ENCODE measurements at places on chromosomes 4 and X. TPM values are rescaled to one million over a fixed set of nuclear protein-coding genes. Genes with fewer than 3 reads are reported as not detected.

Gene ART3
- total RNA-seq: not detected

Gene INPP4B
- 51.5 TPM for total RNA-seq

Gene C4orf51
- not detected for total RNA-seq

Gene DNAAF6
- not detected for total RNA-seq

Gene TREX2
- not detected for total RNA-seq

Gene TADA2B
- 14.1 TPM for total RNA-seq

Gene KLB
- total RNA-seq: not detected

DNA sequence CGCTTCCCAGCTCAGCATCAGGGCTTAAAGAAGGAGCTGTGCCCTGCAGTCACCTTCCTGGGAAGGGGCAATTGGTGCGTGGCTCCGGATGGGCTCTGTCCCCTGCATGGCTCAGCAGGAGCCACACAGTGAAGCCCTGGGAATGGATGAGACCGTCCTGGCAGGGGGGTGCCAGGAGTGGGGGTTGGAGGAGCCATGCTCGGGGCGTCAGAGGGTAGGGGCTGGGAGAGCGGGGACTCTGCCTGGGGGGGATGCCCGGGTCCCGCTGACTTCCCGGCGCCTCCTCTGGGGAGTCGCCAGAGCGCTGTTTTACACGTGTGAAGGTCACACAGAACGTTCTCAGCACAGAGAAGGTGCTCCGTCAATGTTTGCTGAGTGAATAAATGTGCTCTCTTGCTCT is 184.1 kb downstream of the AFAP1 start:
- DNase-seq: no peak

- no peak for DNase-seq
These were observed 86.3 kb downstream of the SMARCA5 start for GRCh38 chr4:143599827-143600226.

DNA sequence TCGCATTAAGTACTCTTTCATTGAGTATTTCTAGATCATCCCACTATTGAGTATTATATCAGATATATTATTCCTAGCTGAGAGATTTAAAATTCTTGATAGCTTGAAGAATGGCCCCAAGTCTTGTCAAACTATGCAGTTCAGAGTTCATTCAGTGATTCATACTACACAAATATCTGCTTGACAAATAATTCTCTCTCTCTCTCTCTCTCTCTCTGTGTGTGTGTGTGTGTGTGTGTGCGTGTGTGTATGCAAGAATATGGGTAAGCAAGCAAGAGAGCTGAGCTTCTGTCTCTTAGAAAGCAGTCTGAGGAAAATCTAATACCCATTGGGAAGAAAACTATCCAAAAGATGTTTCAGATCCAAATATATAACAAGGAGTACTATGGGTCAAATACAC is 142.0 kb downstream of the SLC10A7 start:
- DNase-seq: no peak

All from uterus (tissue), 4 donors.